ENCODE measurements at places on chromosomes 4 and X.

DNA sequence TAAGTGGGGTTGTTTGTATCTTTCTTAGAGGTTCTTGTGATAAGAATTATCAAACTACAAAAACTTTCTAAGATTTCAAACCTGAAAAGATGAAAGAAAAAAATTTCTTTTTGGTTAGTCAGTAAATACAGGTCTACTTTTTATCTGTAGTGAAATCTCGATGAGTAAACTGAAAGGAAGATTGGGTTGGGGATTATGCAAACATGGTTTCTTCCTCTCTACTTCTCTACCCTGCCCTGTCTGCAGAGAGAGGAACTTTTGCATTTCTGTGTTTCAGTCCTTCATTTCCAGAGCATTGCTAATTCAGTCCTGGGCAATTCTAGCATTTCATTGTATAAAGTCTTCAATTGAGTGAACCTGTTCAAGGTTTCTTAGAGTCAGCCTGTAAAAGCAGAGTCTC, 51.6 kb upstream of the IL2 start:
- DNase-seq, result no peak

DNA sequence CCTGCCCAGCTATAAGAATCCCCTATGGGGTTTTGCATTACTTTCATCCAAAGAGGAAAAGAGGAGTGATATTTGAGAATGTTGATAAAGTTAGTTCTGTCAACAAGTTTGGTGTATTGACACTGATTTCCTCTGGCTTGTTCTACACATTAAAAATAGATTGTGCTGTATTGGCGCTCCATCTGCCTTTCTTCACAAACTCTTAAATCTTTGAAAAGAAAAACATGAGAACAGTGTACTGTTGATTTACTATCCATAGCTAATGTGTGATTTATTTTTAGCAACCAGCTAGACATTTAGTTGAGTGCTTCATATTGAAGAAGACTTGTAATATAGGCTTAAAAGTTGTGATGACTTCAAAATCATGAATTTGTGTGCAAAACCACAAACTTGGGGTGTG, 261.2 kb upstream of the ANKRD50 start:
- no peak for DNase-seq

DNA sequence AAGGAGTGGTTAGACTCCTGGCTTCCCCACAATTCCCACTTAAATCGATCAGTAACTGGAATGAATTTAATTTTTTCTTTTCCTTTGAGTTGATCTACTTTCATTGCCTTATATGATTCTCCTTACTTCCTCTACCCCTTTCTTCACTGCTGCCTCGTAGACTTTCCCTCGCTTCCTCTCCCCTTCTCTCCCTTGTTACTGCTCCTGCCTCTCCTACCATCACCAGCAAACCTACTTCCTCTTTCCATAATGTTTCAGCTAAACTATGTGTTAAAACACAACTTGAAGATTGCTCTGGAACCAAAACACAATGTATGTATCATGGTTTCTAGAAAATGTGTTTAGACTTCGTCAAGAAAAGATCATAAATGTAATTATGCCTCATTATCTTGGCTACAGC, 132.0 kb upstream of the TET2 start:
- DNase-seq, result no peak

DNA sequence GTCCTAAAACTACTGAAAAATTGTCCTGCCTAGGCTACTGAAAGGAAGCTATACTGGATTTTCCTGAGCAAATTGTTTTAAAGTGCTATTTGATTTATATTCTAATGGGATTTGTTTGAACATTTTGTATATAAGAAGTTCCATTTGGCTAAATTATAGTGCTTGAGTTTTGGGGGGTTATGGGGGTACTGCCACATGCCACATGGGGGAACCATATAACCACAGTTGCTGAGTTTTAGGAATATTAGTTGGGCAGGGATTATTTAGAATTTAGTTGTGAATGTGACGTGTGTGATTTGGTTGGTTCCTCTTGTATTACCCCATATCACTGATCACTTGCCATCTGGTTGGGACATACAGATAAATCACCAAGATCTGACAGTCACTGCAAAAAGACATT, 224.5 kb upstream of the TAPT1 start:
- DNase-seq, result no peak

DNA sequence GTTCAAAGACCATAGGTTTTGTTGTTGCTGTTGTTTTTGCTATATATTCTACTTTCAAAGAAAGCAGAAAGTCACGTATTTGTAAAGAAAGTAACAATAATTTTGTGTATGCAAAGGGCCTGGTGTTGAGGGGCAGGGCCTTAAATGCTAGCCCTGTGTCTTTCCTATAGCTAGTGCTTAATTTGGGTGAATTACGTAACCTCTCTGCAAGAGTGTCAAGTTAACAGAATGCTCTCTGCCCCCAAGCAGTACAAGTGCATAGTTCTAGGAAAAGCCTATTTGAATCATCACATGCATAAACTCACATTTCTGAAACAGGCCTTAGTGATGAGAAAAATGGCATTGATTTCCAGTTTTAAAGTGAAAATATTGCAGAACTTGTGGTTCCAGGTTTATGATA, 663.6 kb downstream of the STIM2 start:
- no peak for DNase-seq

DNA sequence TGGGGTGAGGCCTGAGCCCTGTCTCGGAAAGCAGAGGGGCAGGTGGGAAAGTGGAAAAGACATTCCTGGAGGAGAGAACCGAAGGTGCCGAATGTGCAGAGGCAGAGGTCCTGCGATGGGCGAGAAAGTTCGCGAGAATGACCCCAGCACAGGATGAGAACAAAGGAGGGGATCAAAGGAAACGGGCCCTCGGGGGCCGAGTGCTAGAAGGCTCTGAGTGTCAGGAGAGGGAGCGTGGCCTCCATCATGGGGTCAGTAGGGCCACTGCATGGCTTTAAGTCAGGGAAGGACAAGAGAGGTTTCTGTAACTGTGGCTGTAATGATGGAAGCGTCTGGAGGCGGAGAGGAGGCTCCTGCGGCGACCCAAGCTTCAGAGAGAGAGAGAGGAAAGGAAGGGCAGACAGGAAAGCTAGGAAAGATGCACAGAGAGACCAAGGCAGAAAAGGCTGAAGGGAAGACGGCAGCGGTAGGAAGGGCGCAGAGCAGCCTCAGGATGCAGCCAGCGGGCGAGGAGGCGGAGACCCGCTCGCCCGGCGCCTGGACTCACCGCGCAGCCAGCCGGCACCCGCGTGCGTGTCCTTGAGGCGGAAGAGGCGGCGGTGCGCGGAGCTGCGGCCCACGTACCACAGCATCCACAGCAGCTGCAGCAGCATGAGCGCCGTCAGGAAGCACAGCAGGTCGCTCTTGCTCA, 669 bp downstream of the OTOP1 start:
- no peak for DNase-seq

DNA sequence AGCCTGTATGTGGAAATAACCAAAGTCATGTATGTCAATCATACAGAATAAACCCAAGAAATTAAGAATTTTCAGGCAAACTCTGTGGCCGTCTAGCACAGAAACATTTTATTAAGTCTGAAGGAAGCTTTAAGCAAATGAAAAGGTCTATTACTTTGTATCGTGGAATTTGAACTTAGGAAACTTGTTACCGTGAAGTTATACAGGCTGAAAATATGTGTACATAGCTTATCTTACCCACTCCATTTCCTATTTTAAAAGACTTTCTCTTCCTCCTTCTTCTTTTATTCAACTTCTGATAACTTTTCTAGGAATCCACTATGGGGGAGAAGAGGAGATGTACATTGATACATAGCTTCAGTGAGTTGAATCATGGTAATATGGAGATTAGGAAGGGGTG, 108.3 kb downstream of the AGTR2 start:
- DNase-seq, result no peak

GRCh38 chrX:154322890-154323289, 27.3 kb downstream of the TKTL1 start:
- no peak for DNase-seq

- DNase-seq, result no peak
Observed at GRCh38 chr4:156886481-156886880, 85.1 kb downstream of the PDGFC start.

GRCh38 chr4:39256436-39256835, 74.1 kb downstream of the WDR19 start:
- no peak for DNase-seq

GRCh38 chrX:30689116-30689515, 35.9 kb downstream of the GK start:
- no peak for DNase-seq

GRCh38 chr4:41538017-41538733, at the start of gene LIMCH1:
TSS of gene LIMCH1 (plus strand) at chr4:41538157. CDS start at chr4:41605996, 67,839 bp downstream.
- DNase-seq, result peak; percentile 67

DNA sequence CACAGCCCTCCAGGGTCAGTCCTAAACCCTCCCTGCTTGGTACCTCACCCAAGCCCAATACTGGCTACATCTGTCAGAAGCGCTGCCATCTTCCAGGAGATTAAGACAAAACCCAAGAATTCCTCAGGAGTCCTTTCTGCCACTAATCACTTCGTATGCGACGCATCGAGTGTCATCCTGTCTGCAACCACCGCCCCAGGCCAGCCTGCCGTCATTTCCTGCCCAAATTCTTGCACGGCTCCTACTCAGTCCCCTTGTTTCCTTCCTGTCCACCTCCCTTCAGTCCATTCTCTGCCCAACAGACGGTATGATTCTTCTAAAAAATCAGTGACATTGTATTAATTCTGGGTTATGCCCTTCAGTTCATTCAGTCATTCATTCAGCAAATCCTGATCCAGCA, 113.6 kb downstream of the NFKB1 start:
- DNase-seq, result no peak

DNA sequence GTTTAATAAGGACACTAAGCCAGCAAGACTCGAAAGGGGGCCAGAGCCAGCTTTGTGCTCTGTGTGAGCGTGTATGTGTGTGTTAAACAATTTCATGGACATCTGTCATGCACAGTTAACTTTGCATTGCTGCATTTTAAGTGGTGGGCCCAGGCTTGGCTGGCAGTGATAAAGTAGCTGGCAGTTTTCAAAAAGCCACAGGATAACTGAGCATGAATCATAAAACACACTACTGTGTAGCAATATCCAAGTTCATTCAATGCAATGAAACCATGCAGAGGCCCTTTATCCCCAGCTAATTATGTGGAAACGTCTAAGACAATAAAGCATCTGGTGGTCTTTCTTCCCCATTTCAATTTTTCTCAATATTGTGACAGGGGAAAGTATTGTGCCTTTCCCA, 132.9 kb downstream of the NKX6-1 start:
- DNase-seq, result no peak

DNA sequence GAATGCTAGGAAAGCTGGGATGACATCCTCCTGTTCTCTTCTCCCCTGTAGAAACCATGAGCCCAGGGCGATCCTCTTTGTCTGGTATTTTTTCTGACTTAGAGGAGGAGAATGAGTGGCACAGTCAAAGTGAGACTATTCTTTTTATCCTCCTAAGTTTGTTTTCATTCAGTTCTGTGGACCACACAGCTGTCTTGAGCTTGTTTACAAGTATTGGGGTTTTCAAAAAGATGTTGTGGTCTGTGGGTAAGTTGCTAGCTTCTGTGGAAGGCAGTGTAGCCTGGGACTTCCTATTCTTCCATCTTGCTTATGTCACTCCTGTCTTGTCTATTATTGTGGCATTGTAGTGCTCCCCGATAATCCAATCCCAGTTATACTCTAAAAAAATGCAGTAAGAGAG, 223.0 kb downstream of the PAPSS1 start:
- no peak for DNase-seq

- DNase-seq, result no peak
Observed at GRCh38 chr4:94533405-94534223, 81.9 kb downstream of the PDLIM5 start.

DNA sequence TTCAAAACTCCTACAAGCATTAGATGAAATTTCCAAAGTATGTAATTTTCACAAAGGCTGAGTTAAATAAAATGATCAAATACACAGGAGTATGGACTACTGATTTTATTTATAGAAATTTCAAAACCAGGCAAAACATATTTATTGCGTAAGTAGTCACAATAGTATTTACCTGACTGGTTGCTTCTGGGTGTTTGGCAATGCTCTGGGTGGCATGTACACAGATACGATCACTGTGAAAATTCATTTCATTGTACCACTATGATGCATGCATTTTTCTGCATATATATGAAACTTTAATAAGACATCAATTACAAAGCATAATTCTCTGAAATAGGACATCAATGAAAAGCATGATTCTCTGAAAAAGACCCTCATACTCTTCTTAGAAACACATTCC, 384.2 kb downstream of the TLL1 start:
- no peak for DNase-seq

DNA sequence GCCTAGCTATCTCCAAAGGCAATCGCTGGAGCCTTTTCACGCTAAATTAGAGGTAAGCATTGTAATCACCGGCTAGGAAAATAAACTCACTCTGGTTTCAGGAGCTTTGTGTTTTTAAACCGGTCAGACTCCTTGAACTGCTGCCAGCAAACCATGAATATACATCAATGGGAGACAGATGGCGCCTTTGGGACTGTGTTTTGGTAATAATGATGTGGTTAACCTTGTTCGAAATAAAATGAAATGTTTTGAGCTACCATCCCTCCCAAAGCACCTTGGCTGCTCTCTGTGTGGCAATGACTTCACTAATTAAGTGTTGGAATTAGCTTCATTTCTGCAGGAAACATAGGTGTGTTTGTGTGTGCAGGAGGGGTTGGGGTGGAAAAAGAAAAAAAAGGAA, 65.3 kb downstream of the CLNK start:
- no peak for DNase-seq

DNA sequence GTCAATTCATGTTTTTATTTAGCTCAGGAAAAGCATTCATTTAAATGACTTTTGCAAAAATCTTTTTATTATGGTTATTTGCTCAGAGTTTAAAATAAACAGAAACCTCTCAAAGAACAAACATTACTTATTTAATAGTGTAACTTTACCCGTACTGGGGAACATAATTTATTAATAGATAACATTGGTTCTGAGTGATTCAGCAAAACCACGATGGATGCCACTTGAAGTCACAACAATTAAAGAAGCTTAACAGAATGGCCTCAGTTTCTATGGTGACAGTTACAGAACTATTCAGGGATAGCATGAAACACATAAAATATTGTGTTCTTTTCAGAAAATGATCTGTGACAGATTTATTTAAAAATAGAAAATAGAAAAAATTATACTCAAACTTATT, 368.7 kb downstream of the CCSER1 start:
- no peak for DNase-seq

- DNase-seq, result no peak
Observed at GRCh38 chrX:129572422-129572821, 32.4 kb downstream of the OCRL start.

DNA sequence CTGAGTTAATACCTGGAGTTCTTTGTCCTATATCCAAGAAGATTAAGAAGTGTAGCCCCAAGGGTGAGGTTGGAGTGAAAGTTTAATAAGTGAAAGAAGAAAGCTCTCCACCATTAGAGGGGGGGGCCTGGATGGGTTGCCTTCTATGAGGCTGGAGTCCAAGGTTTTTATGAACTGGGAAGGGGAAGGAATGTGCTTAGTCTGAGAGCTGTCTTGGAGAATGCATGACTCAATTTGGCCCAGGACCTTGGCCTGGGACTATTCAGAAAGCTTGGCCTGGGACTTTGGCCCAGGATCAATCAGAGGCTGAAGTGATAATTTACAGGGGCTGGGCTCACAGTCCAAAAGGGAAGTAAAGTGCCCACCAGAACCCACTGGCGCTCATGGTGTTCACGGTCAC, 1049.0 kb upstream of the GRIA3 start:
- DNase-seq, result no peak

GRCh38 chrX:96615448-96615847, 69.2 kb upstream of the DIAPH2 start:
- DNase-seq, result no peak

- DNase-seq, result no peak
Observed at GRCh38 chr4:178423366-178423765, 981.1 kb upstream of the AGA start.

GRCh38 chrX:107566604-107567262, 61.6 kb upstream of the PRPS1 start:
- DNase-seq, result no peak

Measured in upper lobe of right lung (tissue), 1 donor.